NCI-H1436 (cell line): ENCODE measurements at places on chromosomes 1 and 21.
A peak's percentile ranks its signal among the peaks of the same experiment; 100 is the strongest.

DNA sequence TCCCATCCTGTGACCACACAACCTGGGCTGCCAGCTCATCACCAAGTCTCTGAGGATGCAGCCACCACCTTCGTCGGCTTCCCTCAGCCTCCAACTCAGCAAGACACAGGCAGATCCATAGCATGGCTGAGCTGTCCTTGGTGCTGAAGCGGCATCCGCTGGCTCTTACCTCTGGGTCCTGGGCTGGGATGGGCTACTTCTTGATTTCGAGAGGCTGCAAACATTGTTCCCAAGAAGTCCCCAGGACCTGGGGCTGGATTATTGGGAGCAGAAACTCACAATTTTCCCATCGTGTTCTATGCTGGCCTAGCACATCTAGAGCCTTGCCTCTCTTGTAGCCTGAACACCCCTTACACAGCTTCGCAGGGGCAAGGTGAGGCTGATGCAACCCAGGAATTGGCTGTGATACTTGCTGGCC, 24.9 kb upstream of the C1QA start:
- no peak for DNase-seq

DNA sequence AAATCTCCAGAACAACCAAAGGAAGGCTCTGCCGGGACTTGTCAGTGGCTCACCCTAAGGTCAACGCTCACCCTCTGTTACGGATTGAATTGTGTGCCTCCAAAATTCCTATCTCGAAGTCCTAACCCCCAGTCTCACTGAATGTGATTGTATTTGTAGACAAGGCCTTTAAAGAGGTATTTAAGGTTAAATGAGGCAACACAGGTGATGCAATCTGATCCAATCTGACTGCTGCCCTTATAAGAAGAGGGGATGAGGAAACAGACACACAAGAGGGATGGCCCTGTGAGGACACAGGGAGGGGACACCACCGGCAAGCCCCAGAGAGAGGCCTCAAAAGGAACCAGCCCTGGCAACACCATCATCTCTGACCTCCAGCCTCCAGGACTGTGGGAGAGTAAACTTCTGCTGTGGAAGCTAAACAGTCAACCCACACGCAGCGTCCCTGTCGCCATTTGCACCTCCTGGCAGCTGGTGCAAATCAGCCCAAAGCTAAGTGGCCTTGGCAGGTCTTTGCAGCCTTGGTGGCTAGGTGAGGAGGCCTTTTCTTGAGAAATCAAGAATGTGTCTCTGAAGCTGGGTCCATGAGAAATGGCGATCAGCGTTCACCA, 24.2 kb downstream of the UBASH3A start:
- no peak for DNase-seq

- DNase-seq: no peak
Measured at GRCh38 chr1:189357317-189357716, 1120.3 kb downstream of the BRINP3 start.

DNA sequence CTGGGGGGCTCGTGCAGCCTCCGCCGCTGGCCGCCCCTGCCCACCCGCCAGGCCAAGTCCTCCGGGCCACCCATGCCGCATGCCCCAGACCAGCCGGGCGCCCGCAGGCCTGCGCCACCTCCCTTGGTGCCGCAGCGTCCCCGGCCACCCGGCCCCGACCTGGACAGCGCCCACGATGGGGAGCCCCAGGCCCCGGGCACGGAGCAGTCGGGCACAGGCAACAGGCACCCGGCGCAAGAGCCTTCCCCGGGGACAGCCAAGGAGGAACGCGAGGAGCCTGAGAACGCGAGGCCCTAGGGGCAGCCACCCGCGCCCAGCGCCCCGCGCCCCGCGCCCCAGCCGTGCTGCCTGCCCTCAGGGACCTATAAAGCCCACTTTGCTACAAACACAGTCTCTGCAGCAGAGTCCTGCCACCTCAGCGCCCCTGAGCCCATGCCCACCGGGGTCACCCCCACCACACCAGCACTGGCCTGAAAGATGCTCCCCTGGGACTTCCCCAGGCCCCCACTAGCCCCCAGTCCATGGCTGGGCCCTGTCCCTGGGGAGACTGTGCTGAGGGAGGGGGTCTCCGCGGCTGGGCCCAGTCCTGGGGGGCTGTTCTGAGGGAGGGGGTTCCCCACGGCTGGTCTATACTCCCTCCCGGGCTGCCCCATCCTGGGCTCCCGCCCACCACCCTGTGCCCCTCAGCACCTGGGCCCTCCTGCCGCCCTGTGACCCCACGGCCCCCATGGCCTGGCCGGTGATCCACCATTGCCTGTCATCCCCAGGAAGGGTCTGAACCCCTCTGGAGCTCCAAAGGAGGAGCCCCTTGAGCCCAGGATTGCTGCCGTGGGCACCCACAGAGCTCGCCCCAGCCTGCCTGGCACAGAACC, 8.6 kb downstream of the TNFRSF18 start:
- no peak for DNase-seq

- DNase-seq: no peak
Measured at GRCh38 chr1:156063997-156064285, 3.0 kb downstream of the RAB25 start.

- DNase-seq: peak; percentile 59
Measured at GRCh38 chr1:147641695-147642592, 28.4 kb downstream of the ACP6 start.

DNA sequence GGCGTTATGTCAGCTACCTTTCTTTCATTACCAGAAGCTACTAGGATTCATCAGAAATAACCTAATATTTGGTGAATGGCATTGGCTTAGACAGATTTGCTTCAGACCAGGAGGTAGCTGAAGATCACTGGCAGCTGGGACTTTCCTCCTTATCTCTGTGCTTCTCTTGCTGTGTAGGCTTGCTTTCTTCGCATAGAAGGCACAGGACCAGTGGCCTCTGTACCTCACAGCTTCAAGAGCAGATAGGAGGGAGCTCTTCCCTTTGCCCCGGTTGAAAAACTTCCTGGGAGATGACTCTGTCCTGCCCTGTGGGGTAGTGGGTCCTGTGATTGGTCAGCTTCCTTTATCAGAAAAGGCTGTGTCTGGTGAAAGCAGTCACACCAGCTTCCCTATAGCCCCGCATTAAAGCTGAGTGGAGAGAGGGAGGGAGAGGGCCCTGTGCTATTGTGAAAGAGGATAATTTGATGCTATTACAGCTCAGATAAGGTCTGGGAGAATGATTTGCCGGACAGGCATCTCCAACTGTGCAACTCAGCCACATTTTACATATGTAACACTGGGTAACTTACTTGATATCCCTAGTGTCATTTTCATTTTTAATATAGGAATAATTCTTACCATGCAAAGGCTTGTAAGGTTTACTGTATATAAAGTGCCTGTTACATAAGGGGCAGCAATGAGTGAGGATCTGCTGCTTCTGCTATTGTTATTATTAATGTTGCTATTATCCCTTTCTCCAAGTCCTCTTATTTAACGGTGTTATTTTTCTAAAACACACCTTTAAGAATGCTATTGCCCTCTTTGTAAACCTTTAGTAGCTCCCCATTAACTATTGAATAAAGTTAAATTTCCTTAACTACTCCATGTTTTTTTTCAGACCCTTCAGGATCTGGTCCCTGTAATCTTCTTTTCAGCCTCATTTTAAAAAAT, 31.6 kb downstream of the OSBPL9 start:
- peak; percentile 13 for DNase-seq

DNA sequence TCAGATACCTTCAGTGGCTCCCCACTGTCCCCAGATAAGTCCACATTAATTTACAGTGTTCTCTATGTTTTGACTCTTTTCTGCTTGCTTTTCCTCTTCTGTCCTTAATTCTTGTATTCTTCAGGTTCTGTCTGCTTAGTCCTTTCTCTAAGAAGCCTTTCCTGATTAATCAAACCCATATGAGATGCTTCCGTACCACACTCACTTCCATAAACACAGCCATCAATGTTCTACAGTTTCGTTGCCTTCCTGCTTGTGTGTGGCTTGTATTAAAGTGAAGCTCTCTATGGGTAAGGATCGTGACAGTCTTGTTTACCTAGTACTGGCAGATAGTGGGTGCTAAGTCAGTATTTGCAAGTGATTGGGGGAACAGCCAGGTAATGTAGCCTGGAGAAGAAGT, 75.9 kb downstream of the PRDM2 start:
- DNase-seq: no peak

DNA sequence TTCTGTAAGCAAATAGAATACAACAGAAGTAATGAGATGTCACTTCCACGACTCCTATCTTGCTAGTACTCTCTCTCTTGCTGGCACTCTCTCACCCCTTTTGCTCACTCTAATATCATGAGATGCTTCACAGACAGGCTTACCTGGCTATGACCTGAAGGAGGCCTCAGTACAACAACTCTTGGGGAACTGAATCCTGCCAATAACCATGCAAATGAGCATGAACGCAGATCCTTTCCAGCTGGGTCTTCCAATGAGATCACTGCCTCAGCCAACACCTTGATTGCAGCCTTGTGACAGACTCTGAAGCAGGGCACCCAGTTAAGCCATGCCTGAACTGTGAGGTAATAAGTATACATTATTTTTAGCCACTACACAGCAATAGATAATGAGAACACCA, 53.1 kb upstream of the ADAR start:
- no peak for DNase-seq

DNA sequence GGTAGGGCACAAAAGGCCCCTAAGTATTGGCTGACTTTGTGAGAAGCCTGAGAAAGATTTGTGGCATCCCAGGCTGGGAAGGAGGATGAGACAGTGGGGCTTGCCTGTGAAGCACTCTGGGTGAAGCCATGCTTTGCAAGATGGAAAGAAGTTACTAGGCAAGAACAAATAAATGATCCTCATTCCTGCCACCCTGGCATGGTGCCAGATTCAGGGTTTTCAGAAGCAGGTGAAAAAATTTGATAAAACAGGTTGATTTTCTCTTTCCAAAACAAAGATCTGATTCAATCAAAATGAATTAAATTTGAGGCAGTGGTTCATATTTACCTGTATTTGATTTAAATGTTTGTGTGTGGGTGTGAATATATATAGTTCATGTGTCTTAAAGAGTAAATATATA, 386.9 kb upstream of the PROX1 start:
- DNase-seq: no peak

GRCh38 chr1:38030596-38031512, 15.7 kb downstream of the POU3F1 start:
- no peak for DNase-seq

DNA sequence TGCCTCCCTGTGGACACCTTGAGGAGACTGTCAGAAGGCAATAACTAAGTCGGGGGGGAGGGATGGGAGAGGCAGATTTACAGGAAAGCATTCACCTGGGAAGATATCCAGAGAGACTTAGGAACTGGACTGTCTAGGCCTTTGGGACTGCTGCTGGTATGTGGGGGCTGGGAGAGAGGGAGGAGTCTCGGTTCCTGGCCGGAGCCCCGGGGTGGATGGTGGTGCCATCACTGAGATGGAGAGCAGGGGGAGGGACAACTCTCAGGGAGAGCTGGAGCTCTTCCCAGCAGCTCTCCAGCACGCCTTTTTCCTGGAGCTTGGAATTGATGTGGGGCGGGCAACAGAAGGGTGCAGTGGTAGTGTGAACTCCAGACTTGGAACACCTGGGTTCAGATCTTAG, 22.1 kb downstream of the PTPRF start:
- no peak for DNase-seq

- DNase-seq: peak; percentile 13
Measured at GRCh38 chr1:54768093-54768492, 3.8 kb upstream of the PARS2 start.

DNA sequence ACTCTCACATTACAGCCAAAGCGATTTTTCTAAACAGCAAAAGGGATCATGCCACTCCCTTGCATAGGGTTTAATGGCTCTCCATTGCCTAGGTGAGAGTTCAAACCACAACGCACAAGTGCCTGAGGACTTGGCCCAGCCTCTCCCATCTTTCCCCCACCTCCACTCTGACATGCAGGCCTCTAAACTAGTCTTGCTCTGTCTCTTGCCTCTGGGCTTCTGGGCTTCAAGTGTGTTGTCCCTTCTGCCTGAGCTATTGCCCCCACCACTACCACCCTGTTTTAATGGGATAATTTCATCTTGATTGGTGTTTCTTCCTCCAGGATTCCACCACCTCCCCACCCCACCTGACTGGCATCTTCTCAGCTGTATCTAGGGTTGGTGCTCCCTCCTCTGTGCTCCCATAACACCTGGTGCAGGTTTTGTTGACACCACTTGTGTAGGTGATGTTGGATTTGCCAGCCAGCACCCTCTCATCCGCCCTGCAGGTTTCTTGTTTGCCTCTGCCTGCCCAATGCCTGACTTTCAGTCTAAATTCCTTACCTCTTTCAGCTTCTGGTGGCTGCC, 2.7 kb upstream of the ZBTB21 start:
- DNase-seq: no peak

DNA sequence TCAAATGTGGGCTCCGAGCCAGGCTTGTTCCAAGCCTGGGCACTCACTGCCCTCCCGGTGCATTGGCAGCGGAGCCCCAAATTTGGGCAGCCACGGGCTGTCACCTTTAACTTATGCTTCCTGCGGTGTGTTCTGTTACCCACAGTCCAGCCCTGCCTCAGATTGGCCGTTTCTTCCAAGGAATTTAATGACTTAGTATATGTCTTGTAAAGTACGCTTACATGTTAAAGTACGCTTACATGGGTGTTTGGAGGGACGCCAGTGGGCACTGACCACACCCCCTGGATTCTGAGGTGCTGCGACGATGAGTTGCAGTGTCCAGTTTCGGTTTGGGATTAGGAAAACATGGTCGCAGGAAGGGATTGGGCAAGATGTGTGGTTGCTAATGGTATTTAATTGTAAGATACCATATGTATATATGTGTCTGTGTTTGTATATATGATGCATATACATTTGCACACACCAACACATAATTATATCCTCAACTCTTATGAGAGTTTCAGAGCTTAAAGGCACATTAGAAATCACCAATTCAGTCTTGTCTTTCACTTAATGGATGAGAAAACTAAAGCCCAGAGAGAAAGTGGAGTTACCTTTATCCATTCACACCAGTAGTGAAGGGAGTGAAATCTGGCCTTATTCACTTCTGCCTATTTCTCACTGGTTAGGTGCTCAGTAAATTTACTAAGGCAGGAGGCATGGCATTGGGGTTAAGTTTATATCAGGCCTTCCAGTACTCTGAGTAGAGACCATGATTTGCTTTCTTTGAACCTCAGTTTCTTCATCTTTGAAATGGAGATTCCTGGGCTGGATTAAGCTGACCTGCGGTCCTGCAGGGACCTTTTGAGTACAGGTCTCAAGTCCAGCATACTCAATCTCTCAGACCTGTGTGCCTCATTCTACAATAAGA, 1.0 kb downstream of the SMYD2 start:
- DNase-seq: no peak

- no peak for DNase-seq
Measured at GRCh38 chr1:101526813-101527212, 290.0 kb downstream of the S1PR1 start.

- DNase-seq: no peak
Measured at GRCh38 chr21:35172231-35172630, 123.1 kb upstream of the RUNX1 start.

- DNase-seq: peak; percentile 23
Measured at GRCh38 chr1:20216574-20216973, 30.3 kb upstream of the PLA2G2C start.

GRCh38 chr1:20348326-20348915, 57.7 kb downstream of the VWA5B1 start:
- no peak for DNase-seq

DNA sequence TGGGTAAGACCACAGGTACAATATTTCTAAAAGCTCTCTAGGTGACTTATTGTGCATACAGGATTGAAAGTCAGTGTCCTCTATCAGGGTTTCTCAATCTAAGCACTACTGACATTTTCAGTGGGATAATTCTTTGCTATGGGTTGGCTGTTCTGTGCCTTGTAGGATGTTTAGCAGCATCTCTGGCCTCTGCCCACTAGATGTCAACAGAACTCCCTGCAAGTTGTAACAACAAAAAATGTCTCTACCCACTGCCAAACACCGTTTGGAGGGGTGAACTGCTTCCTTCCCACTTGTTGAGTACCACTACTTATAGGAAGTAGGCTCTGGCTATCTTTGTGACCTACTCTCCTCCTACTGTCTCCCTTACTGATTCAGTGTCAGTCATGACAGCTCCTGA, 90.1 kb upstream of the ZRANB2 start:
- no peak for DNase-seq
